ENCODE measurements at places on chromosomes 2 and 18.

- no peak for DNase-seq
These were observed 419.0 kb downstream of the NUP35 start for GRCh38 chr2:183543222-183543621.

- no peak for DNase-seq
These were observed 44.5 kb downstream of the SH3BP4 start for GRCh38 chr2:234996069-234996940.

- peak; percentile 61 for DNase-seq
These were observed 1.6 kb downstream of the KLHL29 start for GRCh38 chr2:23386339-23387220.

- no peak for DNase-seq
These were observed 2.0 kb downstream of the YPEL5 start for GRCh38 chr2:30148850-30149249.

- DNase-seq: no peak
These were observed 4.2 kb upstream of the GPC1 start for GRCh38 chr2:240431271-240431660.

GRCh38 chr2:134934641-134935040, 16.0 kb downstream of the CCNT2 start:
- no peak for DNase-seq
